ENCODE measurements at places on chromosomes 11 and 22.

- DNase-seq: no peak
Observed at GRCh38 chr11:130189492-130190210, 30.1 kb downstream of the ST14 start.

DNA sequence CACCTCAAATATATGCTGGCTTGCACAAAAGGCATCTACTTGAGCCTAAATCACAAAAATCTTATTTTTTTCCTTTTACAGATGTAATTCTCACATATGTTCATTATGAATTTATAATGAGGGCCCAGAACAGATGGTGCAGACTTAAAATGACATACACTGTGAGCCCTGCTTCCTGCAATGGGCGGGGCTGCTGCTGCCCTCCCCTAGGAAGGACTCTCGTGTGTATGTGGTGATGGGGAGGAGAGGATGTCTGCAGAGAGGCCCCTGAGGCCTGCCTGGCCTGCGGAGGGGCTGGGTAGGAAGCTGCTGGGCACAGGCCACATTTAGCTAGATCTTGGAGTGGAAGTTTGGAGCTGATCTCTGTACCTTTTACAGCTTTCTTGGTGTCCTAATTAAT is 233.4 kb upstream of the KIRREL3 start:
- no peak for DNase-seq

GRCh38 chr11:36615826-36616225 is 17.8 kb upstream of the RAG2 start:
- DNase-seq: no peak

DNA sequence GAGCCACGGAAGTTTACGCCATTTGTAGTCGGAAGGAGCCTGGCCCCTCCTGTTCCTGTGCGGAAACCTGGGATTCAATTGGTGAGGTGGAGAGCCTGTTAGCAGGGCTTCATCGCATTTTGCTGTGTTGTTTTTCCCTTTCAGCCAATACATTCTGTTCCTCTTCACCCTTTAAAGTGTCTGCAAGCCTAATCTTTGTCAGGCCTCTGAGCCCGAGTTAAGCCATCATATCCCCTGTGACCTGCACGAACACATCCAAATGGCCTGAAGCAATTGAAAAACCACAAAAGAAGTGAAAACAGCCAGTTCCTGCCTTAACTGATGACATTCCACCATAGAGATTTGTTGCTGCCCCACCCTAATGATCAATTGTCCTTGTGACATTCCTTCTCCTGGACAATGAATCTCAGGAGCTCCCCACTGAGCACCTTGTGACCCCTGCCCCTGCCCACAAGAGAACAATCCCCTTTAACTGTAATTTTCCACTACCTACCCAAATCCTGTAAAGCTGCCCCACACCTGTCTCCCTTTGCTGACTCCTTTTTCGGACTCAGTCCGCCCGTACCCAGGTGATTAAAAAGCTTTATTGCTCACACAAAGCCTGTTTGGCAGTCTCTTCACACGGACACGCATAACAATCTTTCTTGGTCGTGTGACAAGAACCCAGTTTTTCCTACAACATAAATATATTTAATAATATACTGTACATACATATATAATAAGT is 37.1 kb upstream of the MMP12 start:
- DNase-seq: no peak

GRCh38 chr11:65593518-65594414 is 1.8 kb downstream of the KCNK7 start:
- no peak for DNase-seq

DNA sequence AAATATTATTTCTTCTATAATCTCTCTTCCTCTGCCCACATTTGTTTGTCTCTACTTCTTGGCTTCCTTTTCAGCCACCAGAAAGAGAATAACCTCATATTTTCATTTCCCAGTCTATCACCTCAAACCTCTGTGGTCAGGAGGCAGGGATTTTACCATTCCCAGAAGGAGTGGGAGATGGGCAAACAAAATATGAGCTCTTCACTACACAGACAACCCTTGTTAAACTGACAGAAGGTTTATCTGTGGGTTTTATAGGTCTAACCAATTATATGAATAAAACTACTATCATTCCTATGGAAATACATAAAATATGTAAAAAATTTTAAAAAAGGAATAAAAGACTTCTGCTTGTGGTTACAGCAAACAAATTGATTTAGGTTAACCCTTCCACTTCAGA is 160.0 kb upstream of the TRPC6 start:
- no peak for DNase-seq

GRCh38 chr11:106937111-106937510 is 81.2 kb downstream of the GUCY1A2 start:
- DNase-seq: no peak

GRCh38 chr22:20429254-20430100 is 8.1 kb downstream of the SCARF2 start:
- peak; percentile 67 for DNase-seq

GRCh38 chr22:49124608-49125007 is 703.1 kb downstream of the BRD1 start:
- no peak for DNase-seq

DNA sequence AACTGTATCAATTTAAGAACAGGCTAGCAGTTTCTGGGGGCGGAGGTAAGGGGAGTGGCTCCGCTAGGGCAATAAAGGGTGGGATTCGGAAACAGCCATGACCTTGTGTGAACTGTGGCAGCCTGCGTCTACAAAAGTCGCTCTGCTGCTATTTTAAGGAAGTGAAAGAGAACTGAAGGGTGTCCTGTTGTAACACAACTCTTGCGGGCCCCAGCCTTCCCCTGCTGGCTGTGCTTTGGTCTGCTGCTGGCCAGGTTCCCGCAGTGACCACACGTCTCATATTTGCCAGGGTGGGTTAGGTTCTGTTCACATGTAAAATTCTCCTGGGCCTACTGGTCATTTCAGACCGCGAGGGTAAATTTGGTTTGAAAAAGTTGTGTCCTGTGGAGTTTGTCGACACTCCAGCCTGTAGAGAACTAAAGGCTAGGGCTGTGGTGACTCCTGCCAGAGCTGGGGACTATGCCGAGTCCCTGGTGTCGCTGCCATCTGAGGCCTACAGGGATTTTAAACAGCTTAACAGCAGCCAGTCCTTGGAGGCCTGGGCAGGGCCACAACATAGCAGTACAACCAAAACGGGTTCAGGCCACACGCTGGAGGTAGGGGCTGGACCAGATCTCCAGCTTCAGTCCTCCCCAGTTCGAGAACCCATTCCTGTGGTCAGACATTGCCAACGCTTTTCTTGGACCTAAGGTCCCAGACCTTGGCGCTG is 1.1 kb upstream of the PPFIBP2 start:
- no peak for DNase-seq

- peak; percentile 13 for DNase-seq
Observed at GRCh38 chr11:5922749-5923426, 19.2 kb upstream of the OR56A3 start.

- no peak for DNase-seq
Observed at GRCh38 chr22:22218302-22218701, 26.3 kb upstream of the VPREB1 start.

- DNase-seq: no peak
Observed at GRCh38 chr11:7514099-7514591, 346 bp downstream of the PPFIBP2 start.

- DNase-seq: peak; percentile 95
Observed at GRCh38 chr11:68751331-68751856, at the start of gene TESMIN. TESMIN (minus strand) TSS chr11:68751520; CDS start chr11:68750660, 860 bp downstream.

- no peak for DNase-seq
Observed at GRCh38 chr11:30487200-30487898, 98.8 kb downstream of the MPPED2 start.

- DNase-seq: no peak
Observed at GRCh38 chr11:107508858-107509244, 51.2 kb upstream of the CWF19L2 start.

GRCh38 chr11:1888347-1888753 is 3.3 kb downstream of the PRR33 start:
- DNase-seq: no peak

- no peak for DNase-seq
Observed at GRCh38 chr11:94583866-94584500, 16.8 kb downstream of the PIWIL4 start.

- no peak for DNase-seq
Observed at GRCh38 chr22:29634847-29635246, 31.4 kb downstream of the NF2 start.

GRCh38 chr11:63508009-63508408 is 2.1 kb downstream of the LGALS12 start:
- no peak for DNase-seq

DNA sequence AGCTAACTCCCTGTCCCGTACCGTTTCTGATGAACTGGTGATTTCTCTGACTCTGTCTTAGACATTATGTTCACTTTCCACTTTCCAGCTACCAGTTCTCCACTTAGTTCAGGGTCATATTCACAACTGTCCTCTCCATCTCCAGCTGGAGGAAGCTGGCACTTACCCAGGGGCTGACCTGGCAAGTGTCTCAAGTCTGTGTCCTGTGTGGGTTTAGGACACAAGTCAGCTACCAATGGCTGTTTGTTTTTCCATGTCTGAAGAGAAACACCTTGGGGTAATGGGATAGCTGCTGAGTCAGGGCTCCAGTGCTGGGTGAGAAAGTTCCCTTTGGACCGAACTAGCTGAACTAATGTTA is 134.4 kb downstream of the CSNK2A3 start:
- no peak for DNase-seq

GRCh38 chr11:43576803-43577521 is 103.6 kb upstream of the HSD17B12 start:
- DNase-seq: no peak

DNA sequence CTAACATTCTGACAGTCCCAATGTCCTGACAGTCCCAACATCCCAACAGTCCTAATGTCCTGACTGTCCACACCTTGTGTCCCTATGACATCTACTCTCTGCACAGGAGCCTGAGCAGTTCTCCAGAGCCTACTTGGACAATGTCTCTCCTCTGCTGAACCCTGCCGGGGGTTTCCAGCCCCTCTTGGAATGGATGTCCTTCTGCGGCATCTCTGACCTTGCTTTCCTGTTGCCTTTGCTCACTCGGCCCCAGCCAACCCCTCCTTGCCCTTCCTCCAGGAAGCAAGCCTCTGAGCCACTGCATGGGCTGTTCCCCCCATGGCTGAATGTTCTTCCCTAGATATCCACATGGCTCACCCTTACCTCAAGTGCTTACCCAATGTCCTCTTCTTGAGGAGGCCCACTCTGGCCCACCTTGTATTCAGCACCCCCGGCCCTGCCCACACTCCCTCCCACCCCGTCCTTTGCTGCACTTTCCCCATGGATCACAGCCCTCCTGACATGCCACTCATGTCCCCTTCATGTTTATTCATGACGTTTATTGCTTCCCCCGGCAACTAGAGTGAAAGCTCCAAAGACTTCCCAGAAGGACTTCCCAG is 59.5 kb downstream of the DHCR7 start:
- DNase-seq: peak; percentile 5

- DNase-seq: no peak
Observed at GRCh38 chr11:37978647-37979046, 1380.6 kb upstream of the RAG2 start.

GRCh38 chr11:19474211-19474610 is 233.5 kb upstream of the E2F8 start:
- DNase-seq: no peak

DNA sequence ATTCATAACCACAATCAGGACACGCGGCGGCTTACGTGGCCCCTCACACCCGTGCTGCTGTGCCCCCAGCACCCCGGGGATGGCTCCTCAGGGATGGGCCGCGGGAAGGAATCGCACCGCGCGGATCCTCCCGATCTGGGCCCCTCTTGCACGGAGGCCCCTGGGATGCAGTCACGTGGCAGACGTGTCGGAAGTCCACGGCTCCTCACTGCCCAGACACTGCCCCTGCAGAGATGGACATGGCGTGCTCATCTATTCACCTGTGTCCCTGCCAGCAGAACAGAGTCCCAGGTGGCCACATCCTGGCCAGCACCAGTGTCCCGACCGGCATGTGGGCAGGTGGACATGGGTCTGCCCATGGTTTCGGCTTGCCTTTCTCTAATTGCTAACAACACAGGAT is 12.8 kb downstream of the MOB2 start:
- DNase-seq: no peak

GRCh38 chr11:46896719-46897406 is 21.5 kb downstream of the LRP4 start:
- DNase-seq: no peak

- no peak for DNase-seq
Observed at GRCh38 chr22:45843031-45843430, 133.9 kb downstream of the WNT7B start.

DNA sequence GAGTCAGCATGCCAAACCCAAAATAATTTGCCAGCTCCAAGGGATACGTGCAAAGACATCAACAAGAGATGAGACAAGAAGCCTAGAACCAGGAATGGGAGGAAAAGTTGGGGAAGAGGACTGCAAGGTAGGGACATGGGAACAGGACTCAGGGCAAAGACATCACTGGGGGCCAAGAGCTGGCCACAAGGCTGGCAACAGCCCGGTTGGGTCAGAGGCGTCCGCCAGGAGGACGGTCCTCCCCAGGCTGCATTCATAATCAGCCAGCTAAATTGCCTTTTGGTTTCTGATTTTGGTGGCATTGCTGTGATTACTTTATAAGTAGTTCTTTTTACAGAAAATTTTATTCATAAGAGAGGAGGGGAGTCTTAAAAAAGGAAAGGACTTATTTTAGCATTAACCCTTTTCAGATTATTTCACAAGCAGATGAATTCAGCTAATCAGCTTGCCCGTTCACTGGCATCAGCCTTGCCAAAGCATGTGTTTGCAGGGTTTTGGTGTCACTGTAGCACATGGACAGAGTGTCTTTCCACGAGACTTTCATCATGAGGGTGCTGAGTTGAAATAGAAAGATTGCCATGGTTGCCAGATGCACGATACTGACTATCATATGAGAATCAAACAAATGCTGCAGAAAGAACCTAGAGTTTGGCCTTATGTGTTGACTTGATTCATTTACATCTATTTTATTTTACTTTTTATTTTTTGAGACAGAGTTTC is 23.2 kb upstream of the NAV2 start:
- no peak for DNase-seq

DNA sequence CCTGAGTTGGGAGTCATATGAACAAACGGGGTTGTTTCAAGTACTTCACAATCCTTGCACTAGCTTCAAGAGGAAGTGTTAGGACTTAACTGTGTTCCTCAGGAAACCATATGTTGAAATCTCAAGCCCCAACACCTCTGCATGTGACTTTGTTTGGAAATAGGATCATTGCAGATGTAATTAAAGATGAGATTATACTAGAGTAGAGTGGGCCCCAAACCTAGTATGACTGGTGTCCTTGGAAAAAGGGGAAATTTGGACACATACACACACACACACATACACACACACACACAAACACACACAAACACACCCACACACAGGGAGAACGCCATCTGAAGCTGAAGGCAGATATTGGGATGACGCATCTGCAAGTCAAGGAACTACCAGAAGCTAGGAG is 6.4 kb upstream of the CEP295 start:
- DNase-seq: no peak

- DNase-seq: no peak
Observed at GRCh38 chr22:20566420-20567260, 59.2 kb downstream of the MED15 start.

DNA sequence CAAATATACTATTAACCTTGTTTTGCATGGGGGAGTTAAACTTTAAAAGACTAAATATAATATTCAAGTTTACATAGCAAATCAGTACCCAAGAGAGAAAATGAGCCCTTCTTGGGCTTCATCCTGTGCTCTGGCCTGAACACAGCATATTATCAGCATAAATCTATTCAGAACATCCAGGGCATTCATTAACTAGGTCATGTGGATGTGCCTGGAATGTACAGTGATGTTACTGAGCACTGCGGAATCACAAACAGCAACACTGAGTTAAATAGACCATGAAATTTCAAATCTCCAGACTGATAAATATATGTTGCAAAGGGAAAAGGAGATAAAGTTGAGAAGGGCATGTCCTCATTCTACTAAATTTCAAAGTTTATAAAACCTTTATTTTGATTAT is 426.4 kb downstream of the AASDHPPT start:
- DNase-seq: no peak

- no peak for DNase-seq
Observed at GRCh38 chr22:48378673-48379072, 1449.0 kb downstream of the BRD1 start.

Measured in stimulated activated CD4-positive, alpha-beta T cell treated with anti-CD3 and anti-CD28 coated beads, Interleukin-15, amount 100 ng/mL, for 48 hours (primary cell).